Calu3 (cell line): ENCODE measurements at places on chromosomes 1 and 21. TPM values are rescaled to one million over a fixed set of nuclear protein-coding genes. Genes with fewer than 3 reads are reported as not detected.

Gene AMY1C
- not detected in 2 replicates for total RNA-seq

Gene MAN1C1
- total RNA-seq: 0.14 and 0.37 TPM in 2 replicates

Gene OR6N1
- not detected in 2 replicates for total RNA-seq

DNA sequence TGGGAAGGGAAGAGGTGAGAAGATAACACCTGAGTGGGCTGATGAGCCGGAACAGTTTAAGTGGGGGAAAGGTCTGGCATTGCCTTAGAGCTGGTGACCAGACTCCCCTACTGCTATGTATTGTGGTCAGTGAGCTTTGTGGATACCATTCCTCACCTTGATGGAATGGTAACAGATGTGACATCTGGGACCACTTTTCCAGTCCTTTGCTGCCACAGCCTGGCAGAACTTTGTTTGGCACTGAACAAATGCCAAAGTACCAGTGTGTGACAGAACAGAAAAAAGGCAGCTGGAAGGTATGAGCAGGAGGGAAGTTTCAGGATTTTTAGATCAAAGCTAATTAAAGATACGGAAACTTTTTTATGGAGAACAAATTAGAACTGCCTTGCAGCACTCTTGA, 6.2 kb downstream of the MED8 start:
- DNase-seq: no peak

- DNase-seq: peak; percentile 51
Observed at GRCh38 chr1:115976062-115976920, at the start of gene SLC22A15. SLC22A15 (plus strand) TSS chr1:115976513; CDS start chr1:115976628, 115 bp downstream.

DNA sequence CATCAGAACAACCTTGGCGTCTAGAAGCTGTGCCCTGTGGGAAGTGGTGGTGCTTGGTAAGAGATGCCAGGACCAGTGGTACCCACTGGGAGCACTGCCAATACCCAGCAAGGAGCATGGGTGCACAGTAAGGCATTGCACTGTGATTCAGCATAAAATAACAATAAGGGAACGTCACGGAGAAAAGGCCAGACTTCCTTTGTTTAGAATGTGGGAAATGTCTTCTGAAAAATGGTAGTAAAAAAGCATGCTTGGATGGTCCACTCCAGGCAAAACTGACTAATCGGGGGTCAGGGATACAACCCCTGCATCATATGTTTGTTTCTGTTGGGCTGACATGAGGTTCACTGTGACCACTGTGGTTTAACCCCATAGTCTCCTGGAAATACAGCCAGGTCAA, 14.7 kb downstream of the METTL18 start:
- DNase-seq: peak; percentile 18

- DNase-seq: no peak
Observed at GRCh38 chr1:29719253-29719652, 482.9 kb downstream of the PTPRU start.

- DNase-seq: no peak
Observed at GRCh38 chr1:167756730-167757405, 35.1 kb downstream of the MPZL1 start.

- no peak for DNase-seq
Observed at GRCh38 chr1:117093091-117093534, 28.4 kb downstream of the TRIM45 start.

DNA sequence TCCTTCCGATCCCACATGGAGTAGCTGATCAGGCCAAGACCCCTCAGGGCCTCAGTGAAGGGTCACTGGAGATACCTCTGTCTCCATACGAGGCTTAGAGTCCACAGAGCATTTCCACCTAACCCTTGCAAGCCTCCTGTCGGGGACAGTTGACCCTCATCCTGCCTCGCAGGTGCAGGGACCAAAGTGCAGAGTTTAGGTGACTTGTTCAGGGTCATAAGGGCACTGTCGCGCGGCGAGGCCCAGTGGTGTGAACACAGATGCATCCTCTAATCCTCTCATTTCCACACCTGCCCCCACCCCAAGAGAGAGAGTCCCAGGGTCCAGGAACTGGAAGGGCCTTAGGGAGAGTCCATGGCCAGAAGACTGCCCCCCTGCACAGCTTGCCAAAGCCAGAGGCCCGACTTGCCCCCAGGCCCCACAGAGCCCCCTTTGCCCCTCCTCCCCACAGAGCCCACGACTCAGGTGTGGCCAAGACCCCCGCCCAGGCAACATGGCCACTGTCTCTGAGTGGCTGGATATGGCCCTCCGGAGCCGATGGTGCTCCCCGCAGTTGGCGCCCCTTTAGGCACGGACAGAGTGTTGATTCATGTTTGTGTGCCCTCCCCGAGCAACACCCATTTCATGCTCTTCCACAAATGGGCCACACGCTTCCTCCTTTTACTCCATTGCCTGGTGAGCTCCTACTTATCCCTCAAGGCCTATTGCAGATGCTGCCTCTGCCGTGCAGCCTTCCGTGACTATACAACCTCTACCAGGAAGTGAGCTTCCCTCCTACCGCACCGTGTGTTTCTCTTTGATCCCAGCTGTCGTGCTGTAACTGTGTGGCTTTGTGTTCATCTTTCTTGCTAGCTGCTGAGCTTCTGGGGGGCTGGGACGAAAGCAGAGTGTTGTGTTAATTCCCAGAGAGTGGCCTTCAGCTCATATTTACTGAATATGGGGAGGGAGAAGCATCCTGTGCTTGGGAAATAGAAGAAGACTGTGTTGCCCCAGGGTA, 1.7 kb downstream of the TRPM2 start:
- DNase-seq: no peak

Gene TRIM67
- total RNA-seq: 0.09 and 0.15 TPM in 2 replicates

- no peak for DNase-seq
Observed at GRCh38 chr1:226981838-226982237, 41.7 kb downstream of the COQ8A start.

DNA sequence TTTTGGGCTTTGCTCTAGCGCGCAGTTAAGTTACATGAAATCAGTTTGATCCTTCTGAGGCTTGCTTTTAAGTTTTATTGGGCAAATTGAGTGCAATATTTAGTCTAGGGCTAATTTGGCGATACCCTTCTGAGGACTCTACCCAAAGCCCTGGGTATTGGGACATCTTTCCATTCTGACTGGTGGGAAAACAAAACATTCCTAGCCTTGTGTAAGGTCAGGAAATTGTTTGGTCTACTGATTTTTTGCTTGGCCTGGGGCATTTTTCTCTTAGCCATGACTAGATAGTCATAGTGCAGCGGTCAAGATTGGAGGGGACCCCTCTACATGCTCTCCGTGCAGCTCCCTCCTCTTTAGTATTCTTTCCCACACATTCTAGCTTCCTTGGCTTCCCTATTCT, 189.6 kb upstream of the PTGFR start:
- DNase-seq: no peak

Gene RGS7
- total RNA-seq: 1.0 and 1.3 TPM in 2 replicates

DNA sequence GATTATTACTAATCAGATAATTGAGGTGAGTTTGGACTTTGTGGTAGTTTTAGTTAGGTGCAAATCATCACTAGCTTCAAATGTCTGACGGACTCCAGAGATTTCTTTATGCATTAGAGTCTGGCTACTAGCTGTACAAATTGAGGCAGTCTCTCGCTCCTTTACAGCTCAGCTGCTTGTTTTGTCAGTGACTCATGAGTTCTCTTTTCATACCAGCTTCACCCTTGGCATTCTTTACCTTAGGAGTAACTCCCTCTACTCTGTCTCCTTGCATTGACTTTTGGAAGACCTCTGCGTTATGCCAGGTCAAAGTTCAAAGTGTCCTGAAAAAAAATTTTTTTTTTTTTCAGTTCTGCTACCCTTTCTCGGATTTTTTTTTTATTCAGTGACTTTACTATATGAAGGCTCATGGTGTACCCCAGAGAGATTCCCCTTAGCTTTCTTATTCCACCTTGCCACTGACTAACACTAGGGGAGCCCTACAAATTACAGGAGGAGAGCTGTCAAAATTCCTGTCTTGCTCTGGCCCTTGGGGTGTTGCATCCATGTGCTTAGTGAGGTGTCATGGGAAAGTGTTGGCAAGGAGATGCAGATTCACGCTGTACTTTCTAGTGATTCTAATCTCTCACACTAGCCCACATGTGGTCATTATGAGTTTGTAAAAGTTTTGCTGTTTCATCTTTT, 576.6 kb downstream of the ADGRL2 start:
- DNase-seq: no peak

DNA sequence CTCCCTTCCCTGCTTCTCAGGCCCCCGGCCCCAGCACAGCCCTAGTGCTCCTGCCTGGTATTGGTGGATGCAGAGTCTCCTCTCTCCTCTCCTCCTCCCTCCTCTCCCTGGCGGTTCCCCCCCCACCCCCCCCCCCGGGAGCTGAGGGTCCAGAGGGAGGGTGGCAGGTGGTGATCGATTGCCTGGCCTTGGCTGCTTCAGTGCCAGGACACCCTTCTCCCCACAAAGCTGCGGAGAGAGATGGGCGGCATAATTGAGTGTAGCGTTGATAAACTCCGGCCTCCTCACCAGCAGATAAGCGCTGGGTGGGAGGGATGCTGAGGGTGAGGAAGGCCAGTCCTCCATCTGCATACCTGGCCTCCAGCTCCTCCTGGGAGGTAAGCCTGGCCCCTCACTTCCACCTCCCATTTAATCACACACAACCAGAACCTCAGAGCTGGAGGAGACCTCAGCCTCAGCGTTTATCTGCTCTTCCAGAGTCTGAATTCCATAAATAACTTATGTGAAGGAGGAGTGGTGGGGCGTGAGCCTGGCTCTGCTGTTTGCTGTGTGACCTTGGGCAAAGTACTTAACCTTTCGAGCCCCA, 60.8 kb downstream of the LRRN2 start:
- DNase-seq: no peak

Gene TTC34
- total RNA-seq: 1.2 and 1.3 TPM in 2 replicates

Gene CLIC6
- total RNA-seq: 0.24 and 0.42 TPM in 2 replicates

DNA sequence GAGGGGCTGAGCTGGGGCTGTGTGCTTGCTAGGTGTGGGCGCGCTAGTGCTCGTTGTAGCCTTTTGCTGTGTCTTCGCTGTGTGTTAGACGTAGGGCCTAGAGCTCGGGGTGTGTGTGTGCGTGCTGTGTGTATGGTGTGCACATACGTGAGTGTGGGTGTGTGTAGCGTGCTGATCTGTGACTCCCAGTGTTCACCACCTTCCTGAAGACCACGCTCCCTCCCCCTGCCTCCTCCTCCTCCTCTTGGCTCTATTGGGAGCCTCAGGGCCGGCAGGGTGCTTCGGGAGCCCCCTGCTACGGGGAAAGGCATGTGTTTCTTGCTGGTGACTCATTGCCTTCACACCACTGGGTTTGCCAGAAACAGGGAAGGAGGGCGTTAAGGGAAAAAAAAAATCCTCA, 9.4 kb upstream of the KCNC4 start:
- no peak for DNase-seq

Gene LRRC8D
- 22.3 and 27.8 TPM in 2 replicates for total RNA-seq

DNA sequence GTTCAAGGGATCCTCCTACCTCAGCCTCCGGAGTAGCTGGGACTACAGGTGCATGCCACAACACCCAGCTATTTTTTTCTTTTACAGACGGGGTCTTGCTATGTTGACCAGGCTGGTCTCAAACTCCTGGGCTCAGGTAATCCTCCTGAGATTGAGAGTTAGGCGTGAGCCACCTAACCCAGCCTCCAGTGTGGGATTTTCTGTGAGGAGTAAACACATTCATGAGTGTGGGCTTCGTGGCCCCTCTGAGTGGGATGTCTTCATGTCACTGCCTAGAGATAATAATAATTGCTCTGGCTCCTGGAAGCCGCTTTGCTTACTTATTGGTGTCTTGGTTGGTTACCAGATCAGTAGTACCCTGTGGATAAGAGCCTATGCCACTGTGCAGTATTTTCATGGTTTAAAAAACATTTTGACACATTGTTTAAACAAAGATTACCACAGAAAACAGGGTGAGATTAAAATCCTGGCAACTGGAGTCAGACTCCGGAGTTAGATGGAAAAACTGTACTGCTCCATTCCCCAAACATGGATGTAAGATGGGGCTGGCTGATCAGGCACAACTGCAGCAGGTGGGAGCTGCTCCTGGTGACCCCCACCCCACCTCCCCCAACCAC, 159.1 kb upstream of the RAB4A start:
- no peak for DNase-seq

GRCh38 chr1:63915121-63915520, 141.3 kb downstream of the ROR1 start:
- no peak for DNase-seq

DNA sequence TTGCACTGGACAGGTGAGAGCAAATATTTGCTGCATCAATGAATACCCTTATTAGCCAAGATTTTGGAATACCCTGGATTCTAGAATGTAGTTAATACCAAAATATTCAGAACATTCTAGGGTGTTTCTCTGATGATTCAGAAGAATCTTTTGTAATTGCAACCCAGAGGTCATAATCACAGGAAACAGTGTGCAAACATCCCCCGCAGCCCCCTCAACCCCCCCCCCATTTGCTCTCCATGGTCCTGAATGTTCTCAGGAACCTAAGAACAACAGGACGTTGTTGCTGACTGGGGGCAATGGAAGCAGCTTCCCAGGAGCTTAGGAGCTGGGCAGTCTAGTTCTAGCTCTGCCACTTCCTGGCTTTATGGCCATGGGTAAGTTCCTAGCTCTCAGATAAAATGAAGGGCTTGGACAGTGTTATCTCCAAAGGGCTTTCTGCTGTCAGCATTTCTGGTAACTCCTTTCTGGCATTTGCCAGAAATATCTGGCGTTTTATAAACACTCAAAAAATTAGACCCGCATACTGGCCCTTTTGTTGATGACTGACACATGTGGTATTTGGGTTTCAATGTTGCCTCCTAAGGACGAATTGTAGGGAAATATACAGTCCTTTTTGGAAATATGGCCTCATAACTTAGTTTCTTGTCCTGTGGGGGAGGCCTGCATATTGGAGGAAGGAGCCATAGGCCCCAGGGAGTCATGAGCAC, 178.6 kb downstream of the RRAGC start:
- no peak for DNase-seq

GRCh38 chr21:36985751-36986594, 19.5 kb upstream of the HLCS start:
- no peak for DNase-seq

Gene TNFRSF9
- 0.42 and 0.44 TPM in 2 replicates for total RNA-seq

Gene S100A3
- not detected in 2 replicates for total RNA-seq

DNA sequence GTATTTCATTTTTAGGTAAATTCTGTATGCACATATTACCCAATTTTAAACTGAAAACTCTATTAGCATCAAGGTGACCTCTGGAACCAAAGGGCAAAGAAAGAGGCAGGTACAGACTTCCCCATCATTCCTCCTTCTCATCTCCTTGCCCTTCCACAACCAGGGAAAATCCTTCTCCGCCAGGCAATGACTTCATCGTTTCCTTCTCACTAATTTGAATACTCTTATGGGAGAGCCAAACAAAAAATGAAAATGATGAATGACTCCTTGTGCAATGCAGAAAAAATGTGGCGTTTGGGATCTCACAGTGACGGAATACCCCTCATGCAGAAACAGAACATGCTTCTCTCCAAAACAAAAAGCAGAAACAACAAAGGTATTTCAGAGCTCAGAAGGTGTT, 83.7 kb downstream of the HLCS start:
- no peak for DNase-seq

DNA sequence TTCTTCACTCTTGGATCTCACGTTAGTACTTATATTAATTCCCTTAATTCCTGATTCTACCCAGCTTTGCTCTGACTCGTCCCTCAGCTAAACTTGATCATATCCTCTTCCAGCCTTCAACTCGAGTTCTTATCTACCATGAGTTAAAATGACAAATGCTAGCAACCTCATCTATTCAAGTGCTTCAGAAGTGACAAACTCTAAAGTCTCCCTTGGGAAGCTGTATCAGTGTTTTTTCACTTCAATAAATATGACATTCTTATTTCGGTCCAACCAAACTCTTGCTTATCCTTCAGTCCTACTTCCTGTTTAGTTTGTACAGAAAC, 75.3 kb downstream of the FOXJ3 start:
- no peak for DNase-seq
